ENCODE measurements at places on chromosomes 2 and 18.

- DNase-seq, result no peak
Observed at GRCh38 chr2:33335516-33335915, 140.9 kb upstream of the RASGRP3 start.

DNA sequence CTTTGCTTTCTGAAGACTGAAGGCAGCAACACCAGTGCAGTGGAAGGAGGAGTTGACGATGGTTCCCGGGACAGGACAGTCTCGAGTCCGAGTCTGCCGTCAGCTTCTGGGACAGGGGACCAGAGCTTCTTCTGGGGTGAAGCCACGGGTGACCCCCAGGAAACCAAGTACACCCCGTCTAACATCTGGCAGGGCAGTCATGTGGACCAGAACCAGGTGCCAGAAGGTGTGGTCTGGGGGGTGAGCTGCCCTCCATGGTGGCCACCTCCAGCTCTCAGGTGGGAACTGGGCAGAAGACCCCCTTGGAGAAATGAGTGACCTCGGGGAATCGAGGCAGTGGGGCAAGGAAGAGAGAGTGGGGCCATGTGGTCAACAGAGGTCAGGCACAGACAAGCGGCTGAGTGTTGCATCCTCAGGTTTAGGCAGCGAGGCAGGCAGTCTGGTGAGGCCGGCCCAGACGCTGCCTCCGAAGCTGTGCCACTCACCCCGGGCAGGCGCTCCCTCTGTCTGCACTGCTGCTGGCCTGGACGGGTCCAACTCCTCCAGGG, 204.3 kb downstream of the HDAC4 start:
- no peak for DNase-seq

GRCh38 chr18:13112982-13113381, 105.6 kb upstream of the LDLRAD4 start:
- DNase-seq, result no peak

DNA sequence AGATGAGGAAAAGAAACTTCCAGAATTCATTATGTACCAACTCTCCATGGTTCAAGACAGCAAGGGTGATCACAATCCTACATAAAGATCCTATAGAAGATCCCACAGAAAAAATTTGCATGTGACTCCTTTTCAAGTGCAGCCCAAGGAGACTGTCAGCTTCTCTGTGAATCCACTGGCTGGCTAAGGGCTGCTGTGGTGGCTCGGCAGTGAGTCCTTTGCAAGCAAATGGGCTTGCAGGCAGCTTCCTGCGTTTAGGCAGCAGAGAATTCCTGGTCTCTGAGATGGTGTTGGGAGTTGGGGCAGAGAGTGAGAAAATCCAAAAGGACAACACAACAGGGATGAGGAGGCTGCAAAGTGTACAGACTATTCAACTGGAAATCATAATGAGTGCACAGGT, 43.4 kb downstream of the NABP1 start:
- no peak for DNase-seq

DNA sequence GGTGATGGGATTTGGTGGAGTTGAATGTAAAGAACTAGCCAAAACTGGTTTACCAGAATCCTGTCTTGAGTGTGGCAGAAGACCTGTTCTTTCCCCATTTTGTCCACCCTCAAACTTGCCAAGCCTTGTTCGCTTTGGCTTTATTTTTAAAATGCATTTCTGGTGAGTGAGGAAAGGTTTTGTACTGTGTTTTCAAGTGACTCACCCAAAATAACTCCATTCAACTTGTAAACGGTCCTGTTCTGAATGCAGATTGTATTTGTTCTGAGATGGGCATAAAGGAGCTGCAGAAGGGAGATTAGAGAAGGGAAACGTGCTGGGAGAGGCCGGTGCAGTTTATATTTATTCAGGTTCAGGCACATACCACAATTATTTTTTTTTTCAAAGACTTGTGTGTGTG, 5.3 kb upstream of the ITPRID2 start:
- no peak for DNase-seq

- no peak for DNase-seq
Observed at GRCh38 chr2:216183462-216183861, 74.3 kb downstream of the XRCC5 start.
